ENCODE measurements at places on chromosomes 6 and 20. TPM values are rescaled to one million over a fixed set of nuclear protein-coding genes. Genes with fewer than 3 reads are reported as not detected.

- DNase-seq: no peak
- peaks cover 10% of the 10 kb centered on the region for H3K4me1 ChIP-seq
Measured at GRCh38 chr6:47306887-47307286, 2.8 kb downstream of the TNFRSF21 start.

DNA sequence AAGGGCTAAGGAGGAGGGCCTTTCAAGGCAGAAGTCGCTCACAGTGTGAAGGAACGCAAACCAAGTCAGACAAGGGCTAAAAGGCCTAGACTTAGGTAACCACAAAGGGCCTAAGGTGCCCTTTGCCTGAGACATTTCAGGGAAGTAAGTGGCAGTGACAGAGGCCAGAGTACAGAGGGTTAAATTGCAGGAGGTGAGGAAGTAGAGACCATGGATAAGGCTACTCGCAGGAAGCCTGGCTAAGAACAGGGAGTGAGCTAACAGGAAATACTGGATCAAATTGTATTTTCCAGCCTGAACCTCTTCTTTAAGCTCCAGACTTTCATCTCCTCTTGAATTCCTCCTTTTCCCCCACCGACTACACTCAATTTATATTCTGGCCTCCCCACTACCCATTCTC lies 16.6 kb downstream of the ZHX3 start:
- DNase-seq: no peak
- H3K27me3 ChIP-seq: no peaks in the 10 kb centered on the region

DNA sequence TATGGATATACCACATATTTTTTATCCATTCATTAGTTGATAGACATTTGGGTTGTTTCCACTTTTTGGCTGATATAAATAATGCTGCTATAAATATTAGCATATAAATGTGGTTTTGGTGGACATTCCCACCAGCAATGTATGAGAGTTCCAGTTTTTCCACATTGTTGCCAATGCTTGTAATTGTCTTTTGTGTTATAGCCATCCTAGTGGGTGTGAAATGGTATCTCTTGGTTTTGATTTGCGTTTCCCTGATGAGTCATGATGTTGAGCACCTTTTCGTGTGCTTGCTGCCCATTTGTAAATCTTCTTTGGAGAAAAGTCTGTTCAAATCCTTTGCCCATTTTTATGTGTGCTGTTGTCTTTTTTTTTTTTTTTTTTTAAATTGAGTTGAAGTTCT lies 54.4 kb downstream of the DHX35 start:
- no peak overlapping the region for H3K4me3 ChIP-seq
- H3K27ac ChIP-seq: no peak overlapping the region
- DNase-seq: no peak
- H3K27me3 ChIP-seq: no peaks in the 10 kb centered on the region
- no peaks in the 10 kb centered on the region for H3K4me1 ChIP-seq

DNA sequence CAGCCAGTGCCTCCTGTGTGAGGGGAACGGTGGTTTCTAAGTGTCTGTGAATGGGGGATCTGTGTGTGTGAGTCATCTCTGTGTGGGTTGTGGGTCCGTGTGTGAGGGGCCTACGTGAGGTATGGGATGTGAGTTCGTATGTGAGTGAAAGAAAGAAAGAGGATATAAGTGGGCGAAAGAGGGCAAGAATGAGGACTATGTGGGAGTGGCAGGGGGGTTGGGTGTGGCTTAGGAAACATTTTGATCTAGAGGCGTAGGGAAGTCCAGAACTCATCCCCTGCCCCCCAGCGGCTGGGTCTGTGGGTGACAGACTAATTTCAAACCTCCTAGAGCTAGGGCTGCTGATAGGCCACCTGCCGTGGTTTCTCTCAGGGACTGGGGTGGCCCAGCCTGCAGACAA lies 35.5 kb downstream of the DHX35 start:
- no peaks in the 10 kb centered on the region for H3K4me1 ChIP-seq
- H3K27ac ChIP-seq: no peak overlapping the region
- no peak for DNase-seq
- H3K27me3 ChIP-seq: no peaks in the 10 kb centered on the region
- H3K36me3 ChIP-seq: no peaks in the 10 kb centered on the region

DNA sequence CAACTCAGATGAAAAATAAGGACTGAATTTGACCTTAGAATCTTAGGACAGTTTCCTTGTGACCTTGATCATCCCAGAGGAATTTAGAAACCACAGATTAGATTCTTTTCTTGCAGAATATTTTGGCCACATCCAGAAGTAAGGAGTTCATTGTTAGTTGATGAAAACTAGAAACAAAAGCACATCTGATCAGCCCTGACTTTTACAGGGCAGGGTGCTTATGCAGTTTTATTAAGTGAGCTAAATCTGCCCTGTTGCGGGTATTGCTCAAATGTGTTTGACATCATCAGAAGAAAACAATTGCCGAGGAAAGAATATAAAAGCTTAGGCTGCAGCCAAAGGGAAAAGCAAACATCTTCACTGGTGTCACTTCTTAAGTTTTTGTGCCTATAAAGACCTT lies 100.8 kb downstream of the MTFR2 start:
- DNase-seq: no peak
- no peaks in the 10 kb centered on the region for H3K27me3 ChIP-seq
- peaks cover 4% of the 10 kb centered on the region for H3K36me3 ChIP-seq
- no peak overlapping the region for H3K27ac ChIP-seq

GRCh38 chr6:100176951-100177710 lies 183.1 kb upstream of the MCHR2 start:
- DNase-seq: no peak
- H3K4me3 ChIP-seq: no peak overlapping the region
- no peaks in the 10 kb centered on the region for H3K36me3 ChIP-seq
- no peak overlapping the region for H3K27ac ChIP-seq
- no peaks in the 10 kb centered on the region for H3K27me3 ChIP-seq

DNA sequence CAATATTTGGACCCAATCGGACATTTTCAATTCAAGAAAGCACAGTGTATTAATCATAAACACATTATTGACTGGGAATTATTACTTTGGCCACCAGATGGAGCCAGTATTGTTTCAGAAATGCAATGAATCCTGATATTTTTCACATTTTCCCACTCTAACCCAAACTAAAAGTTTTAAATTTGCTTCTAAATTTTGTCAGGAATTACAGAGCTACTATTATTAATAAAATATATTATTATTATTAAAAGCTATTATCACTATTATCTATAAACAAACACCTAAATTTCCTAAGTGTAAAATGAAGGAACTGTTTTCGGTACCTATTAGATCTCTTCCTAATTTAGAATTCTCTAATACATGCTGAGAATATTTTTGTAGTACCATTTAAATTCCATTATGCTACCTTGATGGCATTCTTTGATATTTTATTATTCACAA lies 245.3 kb downstream of the OGFRL1 start:
- H3K4me1 ChIP-seq: no peaks in the 10 kb centered on the region
- H3K27ac ChIP-seq: no peak overlapping the region
- H3K36me3 ChIP-seq: no peaks in the 10 kb centered on the region
- no peaks in the 10 kb centered on the region for H3K27me3 ChIP-seq
- DNase-seq: no peak

DNA sequence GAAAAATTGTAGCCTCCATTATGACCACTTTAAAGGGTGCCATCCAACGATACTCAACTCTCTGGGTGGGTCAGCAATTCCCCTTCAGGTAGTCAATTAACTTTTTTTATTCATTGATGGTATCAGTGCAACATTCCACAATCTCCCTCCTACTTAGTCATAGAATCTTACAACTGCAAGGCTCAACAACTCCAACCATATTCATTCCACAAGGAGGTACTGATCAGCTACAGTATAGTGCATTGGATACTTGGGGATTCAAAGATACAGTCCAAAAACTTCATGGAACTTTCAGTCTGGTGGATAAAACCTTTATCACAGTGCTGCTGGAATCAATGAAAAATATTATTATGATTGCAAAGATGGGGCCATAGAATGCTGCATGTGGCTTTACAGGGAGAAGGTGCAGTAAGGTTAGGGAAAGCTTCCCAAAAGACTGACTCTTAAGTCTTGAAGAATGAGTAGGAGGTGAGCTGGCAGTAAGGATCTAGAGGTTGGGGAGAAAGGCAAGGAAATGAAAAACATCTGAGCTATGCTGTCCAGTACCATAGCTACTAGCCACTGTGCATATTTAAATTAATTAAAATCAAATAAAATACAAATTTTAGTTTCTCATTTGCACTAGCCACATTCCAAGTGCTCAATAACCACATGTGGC lies 314.7 kb upstream of the PRDM1 start:
- H3K36me3 ChIP-seq: no peaks in the 10 kb centered on the region
- no peaks in the 10 kb centered on the region for H3K27me3 ChIP-seq
- H3K27ac ChIP-seq: no peak overlapping the region
- no peaks in the 10 kb centered on the region for H3K4me1 ChIP-seq
- H3K4me3 ChIP-seq: no peak overlapping the region
- no peak for DNase-seq

DNA sequence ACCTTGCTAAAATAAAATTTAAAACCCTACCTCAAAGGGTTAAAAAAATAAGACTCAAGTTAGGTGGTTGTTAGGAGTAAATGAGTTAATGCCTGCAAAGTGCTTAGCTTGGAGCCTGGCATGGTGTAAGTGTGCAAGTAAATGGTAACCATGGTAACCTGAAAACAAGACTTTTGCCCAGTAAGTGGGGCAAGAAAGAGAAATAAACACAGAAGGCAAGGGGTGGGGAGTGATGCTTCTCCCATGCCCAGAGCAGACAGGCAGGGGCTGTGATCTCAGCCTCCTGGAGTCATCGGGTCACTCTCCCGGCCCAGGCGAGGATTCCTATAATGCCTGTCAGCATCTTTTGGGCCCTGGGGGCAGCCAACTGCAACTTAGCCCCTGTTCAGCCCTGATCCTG lies 59.2 kb upstream of the SLC32A1 start:
- H3K36me3 ChIP-seq: no peaks in the 10 kb centered on the region
- DNase-seq: no peak
- H3K4me1 ChIP-seq: no peaks in the 10 kb centered on the region
- no peak overlapping the region for H3K27ac ChIP-seq

DNA sequence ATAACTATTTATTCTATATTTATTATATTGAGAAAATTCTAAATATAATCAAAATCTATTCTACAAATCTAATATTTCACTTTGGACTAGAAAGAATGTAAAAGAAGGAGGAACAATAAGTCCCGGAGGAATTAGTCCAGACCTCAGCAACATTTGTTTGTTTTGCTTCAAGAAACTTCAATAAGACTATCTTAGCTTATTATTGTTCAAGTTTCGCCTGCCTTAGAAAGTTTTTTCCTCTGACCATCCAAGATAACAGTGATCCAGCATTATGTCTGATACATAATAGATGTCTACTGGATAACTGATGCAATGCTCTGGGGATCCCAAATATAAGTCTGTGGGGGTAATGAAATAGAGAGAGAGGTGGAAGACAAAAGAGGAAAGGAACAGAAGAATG lies 28.7 kb upstream of the NT5E start:
- no peak for DNase-seq
- H3K27ac ChIP-seq: no peak overlapping the region
- H3K4me1 ChIP-seq: no peaks in the 10 kb centered on the region
- H3K36me3 ChIP-seq: no peaks in the 10 kb centered on the region
- H3K27me3 ChIP-seq: no peaks in the 10 kb centered on the region

DNA sequence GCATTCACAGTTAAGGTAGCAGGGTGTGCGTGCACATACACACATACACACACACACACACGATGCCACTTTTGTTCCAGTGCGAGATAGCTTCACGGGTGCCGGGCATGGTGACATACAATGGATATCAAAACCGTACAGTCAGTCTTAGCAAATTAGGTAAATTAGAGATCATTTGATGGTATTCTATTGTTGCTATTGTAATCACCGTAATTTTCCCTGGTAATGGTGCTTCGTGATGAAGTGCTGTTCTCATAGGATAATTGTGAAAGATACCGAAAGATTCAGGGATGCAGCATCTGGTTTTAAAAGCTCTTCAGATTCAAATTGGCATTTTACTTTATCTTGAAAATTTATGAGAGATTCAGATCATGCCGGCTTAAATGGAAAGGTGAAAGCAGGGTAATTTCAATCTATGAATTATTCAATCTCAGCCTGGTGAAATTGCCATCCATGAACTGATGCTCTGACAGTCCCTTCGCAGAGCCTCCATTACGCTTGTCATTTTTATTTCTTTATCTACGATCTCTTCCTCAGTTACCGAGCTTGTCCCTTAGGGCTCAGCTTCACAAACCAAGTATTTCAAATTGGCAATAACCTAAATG lies 71.3 kb upstream of the SOX4 start:
- H3K4me3 ChIP-seq: no peak overlapping the region
- DNase-seq: no peak
- H3K27ac ChIP-seq: no peak overlapping the region
- no peaks in the 10 kb centered on the region for H3K27me3 ChIP-seq
- no peaks in the 10 kb centered on the region for H3K4me1 ChIP-seq

- no peaks in the 10 kb centered on the region for H3K27me3 ChIP-seq
- no peaks in the 10 kb centered on the region for H3K4me1 ChIP-seq
- no peak overlapping the region for H3K27ac ChIP-seq
- no peaks in the 10 kb centered on the region for H3K36me3 ChIP-seq
- no peak overlapping the region for H3K4me3 ChIP-seq
- no peak for DNase-seq
Measured at GRCh38 chr20:48008850-48009515, 223.7 kb upstream of the SULF2 start.

DNA sequence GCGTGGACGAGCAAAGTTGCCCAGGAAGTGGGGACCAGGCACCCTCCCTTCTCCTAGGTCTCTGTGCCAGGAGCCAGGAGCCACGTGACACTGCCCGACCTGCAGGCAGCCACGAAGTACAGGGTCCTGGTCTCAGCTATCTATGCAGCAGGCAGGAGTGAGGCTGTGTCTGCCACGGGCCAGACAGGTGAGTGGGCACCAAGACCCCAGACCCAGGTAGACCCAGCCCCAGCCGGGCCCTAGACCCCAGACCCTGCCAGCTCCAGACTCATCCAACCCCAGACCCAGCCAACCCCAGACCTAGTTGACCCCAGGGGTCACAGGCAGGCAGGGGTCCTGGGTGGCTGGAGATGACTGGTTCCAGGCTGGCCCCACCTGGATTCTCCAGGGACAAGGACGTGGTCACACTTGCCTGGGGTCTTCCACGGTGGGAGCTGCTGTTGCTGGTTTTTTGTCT lies 21.1 kb downstream of the COL20A1 start:
- no peaks in the 10 kb centered on the region for H3K4me1 ChIP-seq
- H3K36me3 ChIP-seq: no peaks in the 10 kb centered on the region
- no peak overlapping the region for H3K4me3 ChIP-seq
- no peak overlapping the region for H3K27ac ChIP-seq

DNA sequence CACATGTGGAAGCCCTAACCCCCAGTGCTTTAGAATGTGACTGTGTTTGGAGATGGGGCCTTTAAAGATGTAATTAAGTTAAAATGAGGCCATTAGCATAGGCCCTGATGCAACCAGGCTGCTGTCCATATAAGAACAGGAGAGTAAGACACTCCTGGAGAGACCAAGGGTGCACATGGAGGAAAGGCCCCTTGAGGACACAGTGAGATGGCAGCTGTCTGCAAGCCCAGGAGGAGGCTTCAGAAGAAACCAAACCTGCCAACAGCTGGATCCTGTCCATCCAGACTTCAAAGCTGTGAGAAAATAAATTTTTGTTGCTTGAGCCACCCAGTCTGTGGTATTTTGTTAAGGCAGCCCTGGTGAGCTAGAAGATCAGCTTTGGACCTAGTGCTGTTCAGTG lies 16.8 kb upstream of the SNRPB2 start:
- H3K36me3 ChIP-seq: no peaks in the 10 kb centered on the region
- no peak overlapping the region for H3K27ac ChIP-seq
- DNase-seq: no peak
- H3K4me1 ChIP-seq: peaks cover 10% of the 10 kb centered on the region

Gene ECT2L
- total RNA-seq: not detected

Gene WFDC12
- total RNA-seq: not detected

Gene JPH2
- total RNA-seq: 47.6 TPM

Gene GHRH
- total RNA-seq: not detected

Gene TBCC
- 61.8 TPM for total RNA-seq

Gene TAB2
- total RNA-seq: 67.6 TPM

Gene RIPOR3
- total RNA-seq: 12.5 TPM
